ENCODE measurements at places on chromosomes 6 and 20.

DNA sequence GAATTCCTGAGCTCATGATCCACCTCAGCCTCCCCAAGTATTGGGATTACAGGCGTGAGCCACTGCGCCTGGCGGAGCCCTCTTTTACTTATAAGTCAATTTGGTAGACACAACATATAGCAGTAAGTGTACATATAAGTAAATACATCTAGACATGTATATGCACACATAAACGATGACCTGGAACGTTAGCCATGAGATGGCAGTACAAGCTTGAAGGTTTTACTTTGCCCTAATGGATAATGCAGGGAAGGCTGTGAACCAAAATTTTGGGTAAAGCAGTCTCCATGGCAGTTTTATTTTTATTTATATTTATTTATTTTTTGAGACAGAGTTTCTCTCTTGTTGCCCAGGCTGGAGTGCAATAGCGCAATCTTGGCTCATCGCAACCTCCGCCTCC lies 2.4 kb upstream of the GNMT start:
- no peak for DNase-seq

- DNase-seq, result no peak
These were observed 118.6 kb downstream of the LY86 start for GRCh38 chr6:6707143-6707542.

DNA sequence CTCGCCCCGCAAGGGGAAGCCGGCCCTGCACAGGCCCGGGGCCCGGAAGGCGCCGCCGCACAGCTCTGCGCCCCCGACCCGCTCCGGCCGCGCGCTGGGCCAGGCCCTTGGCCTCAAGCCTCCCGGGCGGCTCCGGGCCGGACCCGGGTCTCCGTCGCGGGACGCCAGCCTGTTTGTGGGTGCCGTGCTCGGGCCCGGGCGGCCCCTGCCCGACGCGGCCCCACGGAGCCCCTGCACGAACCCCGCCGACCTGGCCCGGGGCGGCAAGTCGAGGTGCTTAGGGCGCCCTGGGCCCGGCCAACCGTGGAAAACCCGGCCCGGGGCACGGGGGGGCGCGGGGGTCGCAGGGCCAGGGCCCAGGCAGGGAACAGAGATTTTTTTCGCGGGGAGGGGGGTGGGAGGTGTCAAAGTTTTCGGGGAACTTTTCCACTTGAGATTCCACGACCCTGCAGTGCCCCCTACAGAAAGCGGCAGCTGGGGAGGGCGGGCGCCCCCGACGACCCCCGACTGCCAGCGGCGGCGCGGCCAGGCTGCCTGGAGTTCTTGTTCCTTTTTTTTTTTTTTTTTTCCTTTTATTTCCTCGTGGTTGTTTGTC lies 805 bp upstream of the STX16 start:
- DNase-seq, result peak; percentile 37

DNA sequence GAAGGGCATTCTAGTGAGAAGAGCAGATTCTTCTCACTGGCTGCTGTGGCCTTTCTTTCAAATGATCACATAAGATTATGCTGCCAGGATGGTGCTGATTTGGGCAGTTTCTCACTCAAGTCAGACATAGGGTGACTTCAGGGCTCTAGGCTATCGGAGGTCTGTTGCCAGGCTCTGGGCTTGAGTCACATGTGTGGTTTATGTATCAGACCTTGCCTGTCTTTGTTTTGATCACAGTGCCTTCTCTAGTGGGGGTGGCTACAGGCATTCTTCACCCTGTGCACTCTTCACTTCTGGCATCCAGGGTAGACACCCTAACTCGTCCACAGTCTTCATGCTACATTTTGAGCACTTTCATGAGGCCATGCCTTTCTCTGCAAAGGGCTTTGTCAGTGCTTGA lies 823.7 kb upstream of the MAN1A1 start:
- no peak for DNase-seq

- DNase-seq, result no peak
These were observed 22.2 kb downstream of the RRBP1 start for GRCh38 chr20:17659801-17660200.

GRCh38 chr6:158283304-158283980 lies 28.8 kb upstream of the TULP4 start:
- no peak for DNase-seq

DNA sequence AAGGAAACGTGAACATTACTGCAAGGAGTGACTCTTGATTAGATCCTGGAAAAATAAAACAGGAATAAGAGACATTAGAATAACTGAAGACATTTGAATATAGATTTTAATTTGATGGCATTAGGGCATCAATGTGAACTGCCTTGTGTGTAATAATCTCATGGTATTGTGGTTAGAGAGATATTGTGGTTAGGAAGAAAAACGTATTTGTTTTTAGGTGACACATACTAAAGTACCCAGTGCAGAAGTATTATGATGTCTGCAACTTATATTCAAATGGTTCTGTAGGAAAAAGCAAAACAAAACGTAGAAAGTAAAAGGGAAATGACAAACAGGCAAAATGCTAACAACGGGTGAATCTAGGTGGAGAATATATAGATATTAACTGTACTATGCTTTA lies 65.9 kb upstream of the OGFRL1 start:
- DNase-seq, result no peak

- peak; percentile 50 for DNase-seq
These were observed 8.7 kb upstream of the HLA-E start for GRCh38 chr6:30480536-30481156.

GRCh38 chr6:142881290-142881689 lies 63.7 kb downstream of the HIVEP2 start:
- no peak for DNase-seq

All from activated CD4-positive, alpha-beta T cell treated with anti-CD3 and anti-CD28 coated beads for 4 hours (primary cell).